Choroid plexus epithelial cell (primary cell): ENCODE measurements at places on chromosomes 16 and 17.
A peak's percentile ranks its signal among the peaks of the same experiment; 100 is the strongest.

DNA sequence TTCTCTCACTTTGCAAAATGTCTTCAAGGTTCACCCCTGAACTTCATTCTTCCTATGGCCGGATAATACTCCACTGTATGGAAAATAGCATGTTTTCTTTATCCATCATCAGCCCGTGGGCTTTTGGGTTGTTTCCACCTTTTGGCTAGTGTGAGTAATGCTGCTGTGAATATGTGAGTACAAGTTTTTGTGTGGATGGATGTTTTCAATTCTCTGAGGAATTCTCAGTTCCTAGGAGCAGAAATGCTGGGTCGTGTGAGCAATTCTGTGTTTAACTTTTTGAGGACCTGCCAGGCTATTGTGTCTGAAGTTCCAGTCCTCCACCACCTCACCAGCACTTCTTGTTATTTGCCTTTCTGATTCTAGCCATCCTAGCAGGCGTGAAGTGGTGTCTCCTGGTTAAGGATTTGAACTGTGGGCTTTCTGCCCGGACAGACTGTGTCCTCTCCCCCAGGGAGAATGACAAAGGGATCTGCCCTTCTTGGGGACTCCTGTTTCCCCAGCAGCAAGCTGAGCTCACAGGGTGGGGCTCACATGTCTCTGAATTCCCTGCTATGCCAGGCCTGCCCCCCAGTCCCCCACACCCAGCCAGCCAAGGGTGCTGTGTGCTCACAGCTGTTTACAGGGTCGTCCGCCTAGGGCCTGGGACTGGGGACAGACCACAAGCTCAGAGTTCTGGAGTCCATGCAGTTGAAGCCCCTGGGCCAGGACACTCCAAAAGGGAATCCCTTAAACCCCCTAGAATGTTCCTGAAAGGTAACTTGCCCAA lies 92.2 kb upstream of the CIBAR2 start:
- peak; percentile 83 for DNase-seq

- no peak for DNase-seq
Observed at GRCh38 chr16:50271148-50272041, 5.0 kb downstream of the ADCY7 start.

DNA sequence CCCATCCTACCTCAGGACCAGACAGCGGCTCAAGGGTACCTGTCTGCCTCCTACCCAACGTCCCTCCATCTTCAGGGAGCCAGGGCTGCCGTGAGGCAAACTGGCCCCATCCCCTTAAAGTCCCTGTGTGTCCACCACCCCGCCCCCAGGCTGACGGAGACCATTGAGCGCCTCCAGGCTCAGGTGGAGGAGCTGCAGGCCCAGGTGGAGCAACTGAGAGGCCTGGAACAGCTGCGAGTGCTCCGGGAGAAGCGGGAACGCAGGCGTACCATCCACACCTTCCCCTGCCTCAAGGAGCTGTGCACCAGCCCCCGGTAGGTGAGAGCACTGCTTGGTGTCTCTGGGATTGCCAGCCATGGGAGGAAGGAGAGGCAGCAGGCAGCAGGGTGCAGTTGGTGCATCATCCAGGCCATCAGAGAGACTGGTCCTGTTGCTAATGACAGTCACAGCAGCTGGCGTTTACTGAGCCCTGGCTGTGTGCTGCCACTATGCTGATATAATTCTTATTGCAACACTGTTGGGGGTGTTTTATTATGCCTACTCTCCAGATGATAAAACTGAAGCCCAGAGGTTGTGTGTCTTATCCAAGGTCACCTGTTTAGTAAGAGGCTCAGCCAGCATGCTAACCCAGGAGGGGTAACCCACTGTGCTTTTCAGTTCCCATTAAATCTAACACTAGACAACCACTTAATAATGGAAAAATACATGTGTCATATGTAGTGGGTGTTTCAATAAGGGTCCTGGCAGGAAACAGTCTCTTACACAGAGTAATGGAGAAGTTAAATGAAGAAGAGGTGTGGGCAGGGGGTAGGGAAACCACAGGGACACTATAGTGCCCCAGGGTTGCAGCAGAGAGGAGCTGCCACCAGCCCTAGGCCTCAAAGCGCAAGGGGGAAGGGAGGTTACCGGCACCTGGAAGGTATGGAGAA lies 10.3 kb upstream of the MRPL58 start:
- no peak for DNase-seq

- DNase-seq: no peak
Observed at GRCh38 chr17:69864462-69864861, 210.6 kb upstream of the KCNJ16 start.

- no peak for DNase-seq
Observed at GRCh38 chr17:74271281-74271680, 2.8 kb upstream of the DNAI2 start.

DNA sequence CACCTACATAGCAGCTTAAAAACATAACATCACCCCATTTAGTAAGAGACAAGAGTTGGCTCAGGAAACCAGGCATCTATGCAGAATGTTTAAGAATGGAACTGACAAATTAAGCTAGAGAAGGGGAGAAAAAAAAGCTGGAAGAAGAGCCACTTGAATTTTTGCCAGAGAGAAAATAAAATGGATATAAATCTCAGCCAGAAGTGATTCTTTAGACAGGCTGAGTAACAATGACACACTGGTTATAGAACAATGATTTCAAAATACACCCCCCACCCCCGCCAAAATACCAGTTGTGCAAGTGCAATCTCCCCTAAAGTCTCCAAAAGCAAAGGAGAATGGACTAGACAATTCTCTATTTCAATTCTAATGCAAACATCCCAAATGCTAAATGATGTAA lies 22.4 kb downstream of the LSM12 start:
- DNase-seq: no peak

DNA sequence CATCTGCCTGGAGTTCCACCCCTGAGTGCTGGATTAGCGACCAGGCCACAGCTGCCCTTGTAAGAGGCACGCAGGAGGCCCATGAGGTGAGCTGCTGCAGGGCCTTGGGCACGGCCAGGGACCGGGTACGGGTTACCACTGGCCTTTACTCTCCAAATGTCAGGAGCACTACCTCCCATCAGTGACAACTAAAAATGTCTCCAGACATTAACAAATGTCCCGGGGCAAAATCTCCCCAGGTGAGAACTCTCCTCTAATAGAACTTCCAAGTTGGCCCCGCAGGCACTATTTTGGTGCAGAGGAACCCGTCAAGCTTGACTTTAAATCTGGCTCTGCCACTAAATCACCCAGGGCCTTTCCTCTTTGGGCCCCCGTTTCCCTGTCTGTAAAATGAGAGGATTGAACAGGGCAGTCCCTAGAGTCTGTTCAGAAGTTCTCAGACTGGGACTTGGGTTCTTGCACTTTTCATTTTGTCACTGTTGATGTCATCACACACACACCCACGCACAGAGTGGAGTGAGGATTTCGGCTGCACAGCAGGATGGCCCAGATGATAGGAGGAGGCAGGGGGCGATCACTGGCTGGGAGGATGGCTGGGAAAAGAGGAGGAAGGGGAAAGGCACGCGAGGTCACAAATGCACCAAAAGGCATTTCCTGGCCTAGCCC lies 24.5 kb upstream of the MAPT start:
- peak; percentile 14 for DNase-seq

- DNase-seq: no peak
Observed at GRCh38 chr17:39636587-39636926, 387 bp upstream of the STARD3 start.

GRCh38 chr17:19876529-19877161 lies 8.9 kb upstream of the ULK2 start:
- no peak for DNase-seq

DNA sequence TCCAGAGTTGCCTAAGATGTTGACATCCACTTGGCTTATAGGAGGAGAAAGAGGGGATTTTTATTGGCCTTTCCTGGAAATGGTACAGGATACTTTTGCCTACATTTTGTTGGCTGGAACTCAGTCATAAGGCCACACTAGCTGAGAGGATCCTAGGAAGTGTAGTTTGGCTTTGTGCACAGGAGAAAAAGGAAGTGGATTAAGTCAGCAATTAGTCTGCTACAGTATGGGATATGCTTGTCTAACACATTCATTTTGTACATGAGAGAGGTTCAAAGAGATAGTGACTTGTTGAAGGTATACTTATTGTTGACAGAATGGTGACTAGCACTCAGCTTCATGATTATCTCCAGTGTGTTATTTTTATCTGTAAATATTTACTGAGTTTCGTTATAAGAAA lies 10.3 kb downstream of the UTP18 start:
- DNase-seq: no peak

GRCh38 chr16:27868180-27868579 lies 195.3 kb downstream of the GSG1L start:
- DNase-seq: no peak

DNA sequence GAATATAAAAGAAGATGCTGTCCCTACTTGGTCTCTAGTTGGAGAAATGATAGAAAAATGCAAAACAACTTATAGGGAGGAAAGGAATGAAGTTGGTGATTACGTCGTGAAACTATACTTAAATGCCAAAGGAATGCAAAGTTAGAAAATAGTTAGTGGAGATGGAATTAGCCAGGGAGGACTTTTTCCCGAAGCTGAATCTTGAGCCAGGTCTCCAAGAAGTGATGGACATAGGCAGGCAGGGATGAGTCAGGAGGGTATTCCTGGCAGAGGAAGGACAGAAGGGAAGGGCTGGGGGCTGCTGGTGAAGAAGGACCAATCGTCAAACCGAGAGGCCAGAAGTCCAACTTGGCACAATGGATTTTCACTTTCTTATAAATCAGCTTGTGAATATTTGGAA lies 1.8 kb downstream of the SNTB2 start:
- no peak for DNase-seq

- DNase-seq: no peak
Observed at GRCh38 chr17:32976131-32976530, 15.5 kb upstream of the SPACA3 start.

DNA sequence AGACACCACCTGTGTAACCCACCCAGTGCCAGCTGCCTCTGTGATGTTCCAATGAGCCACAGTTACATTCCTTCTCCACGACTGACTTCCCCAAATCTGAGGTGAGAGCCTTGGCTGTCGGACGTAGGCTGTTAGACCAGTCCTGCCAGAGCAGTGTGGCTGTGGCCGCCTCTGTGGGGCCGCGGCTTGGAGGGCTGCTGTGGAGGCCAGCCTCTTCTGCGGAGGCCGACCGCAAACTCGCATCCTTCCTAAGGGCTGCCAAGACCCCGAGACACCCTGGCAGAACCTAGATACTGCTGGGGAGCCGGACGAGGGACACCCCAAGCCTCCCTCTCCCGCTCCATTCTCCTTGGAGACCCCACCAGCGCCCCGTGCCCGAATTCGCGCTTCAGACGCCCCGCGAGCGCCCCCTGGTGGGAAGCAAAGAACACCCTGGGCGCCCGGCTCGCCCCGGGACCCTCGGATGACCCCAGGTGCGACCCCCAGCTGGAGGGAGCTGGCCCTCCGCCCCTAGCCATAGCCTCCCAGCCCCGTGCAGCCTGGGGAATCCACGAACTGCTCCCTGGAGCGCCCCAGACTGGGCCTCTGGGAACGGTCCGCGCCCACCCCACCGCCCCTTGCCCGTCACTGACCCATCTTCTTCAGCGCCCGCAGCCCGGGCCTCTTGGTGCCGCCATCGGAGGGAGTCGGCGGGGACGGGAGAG lies 547 bp downstream of the PLCD3 start:
- no peak for DNase-seq

- DNase-seq: no peak
Observed at GRCh38 chr16:9780831-9781230, 401.4 kb downstream of the GRIN2A start.

GRCh38 chr17:9403257-9403656 lies 172.4 kb downstream of the STX8 start:
- no peak for DNase-seq

DNA sequence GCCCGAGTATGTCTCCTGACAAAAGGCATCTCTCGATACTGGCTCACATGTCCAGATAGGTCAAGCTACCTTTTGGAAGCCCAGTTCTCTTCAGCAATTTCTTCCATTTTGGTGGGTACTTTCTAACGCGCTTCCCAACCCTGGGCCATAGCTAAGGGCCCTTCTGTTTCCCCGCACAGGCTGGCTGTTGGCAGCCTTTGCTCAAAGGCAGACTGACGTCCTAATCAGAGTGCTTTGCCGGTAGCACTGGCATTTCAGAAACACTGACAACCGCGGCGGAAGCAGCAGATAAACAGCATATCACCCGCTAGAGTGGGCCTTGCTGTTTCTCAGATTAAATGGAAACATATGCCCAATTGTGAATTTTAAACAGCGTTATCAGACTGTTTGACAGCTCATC lies 49.3 kb upstream of the MPHOSPH6 start:
- DNase-seq: no peak

DNA sequence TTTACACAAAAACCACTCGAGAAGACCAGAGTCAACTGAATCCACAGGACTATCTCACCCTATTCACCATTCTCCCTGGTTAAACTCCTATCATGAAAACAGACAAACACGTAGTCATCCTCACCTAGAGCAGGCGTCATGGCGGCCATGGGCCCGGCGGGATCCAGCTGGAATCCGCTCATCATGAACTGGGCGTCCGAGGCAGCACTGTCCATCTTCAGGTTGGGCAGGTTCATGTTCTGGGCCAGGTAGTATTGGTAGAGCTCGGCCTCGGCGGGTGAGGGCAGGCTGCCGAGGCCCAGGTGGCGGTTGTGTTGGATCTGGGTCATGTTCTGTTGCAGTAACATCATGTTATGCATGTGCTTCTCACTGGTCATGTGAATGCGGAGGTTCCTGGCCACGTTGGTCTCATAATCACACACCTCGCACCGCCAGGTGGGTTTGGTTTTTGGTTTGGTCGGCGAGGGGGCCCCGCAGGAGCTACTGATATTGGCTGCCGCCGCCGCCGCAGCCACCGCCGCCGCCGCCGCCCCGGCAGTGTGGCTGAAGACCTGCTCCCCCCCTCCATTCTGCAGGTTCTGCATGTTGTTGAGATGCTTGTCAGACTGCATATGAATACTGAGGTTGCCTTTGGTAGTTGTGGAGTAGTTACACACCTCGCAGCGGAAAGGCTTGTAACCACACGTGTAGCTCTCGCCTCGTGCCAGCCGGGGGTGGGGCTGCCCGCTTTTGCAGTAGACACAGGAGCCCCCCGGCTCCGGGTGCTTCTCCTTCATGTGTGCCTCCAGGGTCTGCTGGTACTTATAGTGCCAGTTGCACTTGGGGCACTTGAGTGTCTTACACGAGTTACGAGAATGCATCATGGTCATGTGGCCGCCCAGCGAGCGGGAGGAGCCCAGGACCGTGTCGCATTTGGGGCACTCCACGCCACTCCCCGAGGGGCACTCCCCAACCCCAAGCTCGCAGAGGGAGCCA lies 90.3 kb downstream of the ZFHX3 start:
- DNase-seq: no peak

GRCh38 chr17:48644910-48645557 lies 18.9 kb upstream of the HOXB9 start:
- no peak for DNase-seq

DNA sequence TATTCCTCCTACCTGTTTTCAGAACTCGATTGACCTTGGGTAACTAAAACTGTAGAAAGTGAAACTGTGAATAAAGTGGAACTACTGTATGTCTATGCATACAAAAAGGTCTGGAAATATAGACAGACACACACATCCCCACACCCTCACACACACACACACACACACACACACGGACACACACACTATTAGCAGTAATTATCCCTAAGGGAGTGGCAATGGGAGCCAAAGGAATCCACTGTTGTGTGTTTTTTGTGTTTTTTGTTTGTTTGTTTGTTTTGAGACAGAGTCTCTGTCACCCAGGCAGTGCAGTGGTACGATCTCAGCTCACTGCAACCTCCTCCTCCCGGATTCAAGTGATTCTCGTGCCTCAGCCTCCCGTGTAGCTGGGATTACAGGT lies 26.6 kb upstream of the SRCIN1 start:
- no peak for DNase-seq

- DNase-seq: no peak
Observed at GRCh38 chr16:50244504-50245416, 21.6 kb upstream of the ADCY7 start.

GRCh38 chr17:4229627-4230541 lies 33.9 kb downstream of the ANKFY1 start:
- DNase-seq: peak; percentile 94

GRCh38 chr17:81445642-81446503 lies 50.6 kb downstream of the BAHCC1 start:
- DNase-seq: no peak
